Midbrain (tissue), 1 donor: ENCODE measurements at places on chromosomes 4 and X.

DNA sequence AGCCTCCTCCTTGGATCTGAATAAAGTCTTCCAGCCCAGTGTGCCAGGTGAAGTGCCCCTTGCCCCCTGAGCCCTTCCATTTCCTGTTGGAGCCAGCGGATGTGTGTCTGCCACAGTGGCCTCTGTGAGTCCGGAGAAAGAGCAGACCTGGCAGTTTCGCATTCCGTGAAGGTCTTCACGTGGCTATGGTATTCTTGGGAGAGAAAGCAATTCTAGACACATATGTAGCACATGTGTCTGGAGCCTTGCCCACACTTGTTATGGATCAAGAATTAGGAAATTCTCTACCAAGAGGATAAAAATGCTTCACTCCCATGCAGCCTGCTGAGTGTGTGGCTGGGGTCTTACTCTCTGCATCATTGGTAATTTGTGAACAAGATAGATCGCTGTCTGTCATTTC is 130.9 kb downstream of the REPS2 start:
- no peak for DNase-seq

- no peak for DNase-seq
Observed at GRCh38 chr4:140427919-140428471, 547 bp upstream of the CLGN start.

DNA sequence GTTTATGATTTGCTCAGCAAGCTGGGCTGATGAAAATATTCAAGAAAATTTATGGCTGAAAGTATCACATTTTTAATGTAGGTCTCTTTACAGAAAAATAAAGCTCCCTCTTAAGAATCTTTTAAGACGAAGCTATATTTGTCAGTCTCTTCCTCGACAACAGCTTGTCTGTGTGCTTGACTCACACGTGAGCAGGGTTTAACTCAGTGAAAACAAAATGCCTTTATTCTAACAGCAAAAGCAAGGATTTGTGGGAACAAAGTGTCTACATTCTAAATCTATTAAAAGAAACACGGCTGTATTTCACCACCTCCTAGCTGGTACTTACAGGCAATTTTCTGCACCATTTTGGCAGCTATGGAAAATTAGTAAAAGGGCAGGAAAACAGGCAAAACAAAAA is 75.5 kb downstream of the NYX start:
- DNase-seq: peak; percentile 48

GRCh38 chr4:20675786-20676185 is 24.5 kb upstream of the PACRGL start:
- DNase-seq: no peak

- DNase-seq: no peak
Observed at GRCh38 chrX:13937370-13938050, 92.2 kb downstream of the GEMIN8 start.

GRCh38 chrX:111352424-111352823 is 59.6 kb downstream of the DCX start:
- DNase-seq: no peak

GRCh38 chr4:154630324-154630723 is 17.9 kb upstream of the FGG start:
- no peak for DNase-seq

DNA sequence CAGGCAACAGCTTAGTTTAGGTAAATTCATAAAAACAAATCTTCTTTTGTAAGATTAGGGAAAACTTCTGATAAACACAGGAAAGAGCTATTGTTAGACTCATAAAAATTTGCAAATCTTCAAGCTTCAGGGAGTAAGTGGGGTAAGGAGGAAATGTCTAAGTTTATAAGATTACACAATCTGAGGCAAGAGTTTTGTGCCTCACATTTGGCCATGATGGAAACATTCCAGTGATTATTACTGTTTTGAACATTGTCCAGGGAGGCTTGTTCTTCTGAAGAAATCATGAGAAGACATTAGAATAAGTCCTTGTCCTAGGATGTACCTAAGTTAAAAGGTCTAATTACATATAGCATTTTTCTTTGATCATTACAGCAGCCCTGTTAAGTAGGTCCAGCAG is 72.8 kb downstream of the MAOB start:
- DNase-seq: no peak

DNA sequence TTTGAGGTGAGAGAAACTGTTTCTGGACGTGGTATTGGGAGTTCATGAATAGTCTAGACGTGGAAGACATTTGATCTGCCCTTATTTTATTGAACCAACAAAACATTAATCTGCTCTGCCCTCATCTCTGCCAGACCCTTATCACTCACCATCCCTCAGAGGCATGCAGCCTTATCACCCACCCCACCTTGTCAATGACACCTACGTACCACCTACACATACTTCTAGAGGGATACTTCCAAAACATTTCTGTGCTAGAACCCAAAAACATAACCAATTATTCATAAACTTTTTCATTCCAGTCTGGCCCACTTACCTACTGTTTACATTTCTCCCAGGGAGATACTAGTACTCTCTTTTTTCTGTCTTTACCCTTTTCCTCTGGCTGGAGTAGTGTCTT is 105.2 kb downstream of the RS1 start:
- no peak for DNase-seq

- DNase-seq: no peak
Observed at GRCh38 chr4:6896035-6896434, 13.6 kb upstream of the TBC1D14 start.

- DNase-seq: no peak
Observed at GRCh38 chrX:153831429-153832150, 1.2 kb upstream of the PDZD4 start.

DNA sequence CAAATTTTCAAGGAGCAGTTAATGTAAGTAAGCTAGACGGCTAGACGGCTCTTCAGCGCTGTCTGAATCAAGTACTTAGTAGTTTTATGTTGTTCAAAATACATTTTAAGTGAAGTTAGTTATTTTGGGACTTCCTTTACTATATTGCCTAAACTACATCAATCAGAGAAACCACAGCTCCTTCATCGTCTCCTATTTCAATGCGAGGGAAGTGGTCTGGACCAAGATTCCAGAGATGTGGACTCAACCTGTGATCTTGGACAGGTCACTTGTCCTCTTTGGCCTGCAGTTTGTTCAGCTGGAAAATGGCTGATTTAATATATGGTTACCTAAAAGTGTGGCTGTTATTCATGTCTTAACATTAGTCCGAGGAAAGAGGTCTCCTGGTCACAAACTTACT is 10.6 kb downstream of the ING2 start:
- no peak for DNase-seq

DNA sequence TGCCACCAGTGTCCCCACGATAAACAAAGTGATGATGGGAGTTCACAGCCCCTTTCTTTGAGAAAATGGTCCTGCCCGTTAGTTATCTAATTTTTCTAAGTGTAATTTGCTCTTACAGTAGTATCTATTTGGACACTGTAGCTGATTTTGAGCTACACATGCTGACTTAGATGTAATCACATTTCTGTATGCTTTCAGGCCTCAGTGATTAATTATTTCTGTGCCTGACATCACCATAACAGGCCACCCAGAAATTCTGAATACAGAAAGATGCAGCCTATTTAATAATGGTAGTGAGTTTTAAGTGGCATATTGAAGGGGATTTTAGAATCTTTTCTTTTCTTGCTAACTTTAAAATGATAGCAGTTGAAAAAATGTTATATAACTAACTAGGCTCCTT is 147.6 kb upstream of the ANXA10 start:
- DNase-seq: no peak

GRCh38 chr4:133544097-133544496 is 395.0 kb downstream of the PCDH10 start:
- no peak for DNase-seq

GRCh38 chrX:53291596-53291995 is 10.2 kb upstream of the IQSEC2 start:
- DNase-seq: no peak

DNA sequence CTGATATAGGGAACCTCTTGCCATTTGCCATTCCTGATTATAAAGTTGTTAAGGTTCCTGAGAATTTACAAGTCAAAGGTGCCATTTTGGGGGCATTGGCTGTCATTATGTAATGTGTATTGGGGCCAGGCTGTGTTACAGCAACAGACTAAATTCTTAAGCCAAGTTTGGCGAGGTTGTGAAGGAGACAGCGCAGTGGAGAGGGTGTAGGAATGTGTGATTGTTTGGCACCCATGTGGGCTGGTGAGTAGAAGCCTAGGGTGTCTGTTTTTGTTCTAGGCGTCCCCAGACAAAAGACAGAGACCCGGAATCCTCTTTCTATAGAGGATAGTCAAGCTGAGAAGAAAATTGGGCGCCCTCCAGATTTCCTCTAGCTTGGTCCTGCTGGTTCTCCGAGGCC is 2535.3 kb downstream of the PCDH7 start:
- DNase-seq: no peak

DNA sequence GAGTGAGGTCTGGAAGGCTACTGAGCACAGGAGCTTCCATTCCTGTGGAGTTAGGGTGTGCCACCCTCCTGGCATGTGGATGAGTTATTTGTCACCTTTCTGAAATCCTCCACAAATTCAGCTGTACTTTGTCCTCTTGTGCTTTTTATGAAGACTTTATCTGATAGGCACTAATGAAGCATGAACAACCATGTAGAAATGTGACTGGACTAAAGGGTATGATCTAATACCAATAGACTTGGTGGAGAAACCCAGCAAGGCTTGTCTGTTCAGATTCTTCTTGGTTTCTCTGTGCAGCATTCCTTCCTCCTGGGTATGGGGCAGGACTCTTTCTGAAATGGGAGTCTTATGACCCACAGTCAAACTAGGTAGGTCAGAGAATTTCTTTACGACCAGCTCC is 9.6 kb downstream of the NBDY start:
- DNase-seq: no peak

- DNase-seq: no peak
Observed at GRCh38 chr4:53647547-53647946, 56.3 kb upstream of the LNX1 start.

GRCh38 chr4:2305766-2306501 is 44.0 kb upstream of the MXD4 start:
- no peak for DNase-seq
